ENCODE measurements at places on chromosomes 13 and 19.

DNA sequence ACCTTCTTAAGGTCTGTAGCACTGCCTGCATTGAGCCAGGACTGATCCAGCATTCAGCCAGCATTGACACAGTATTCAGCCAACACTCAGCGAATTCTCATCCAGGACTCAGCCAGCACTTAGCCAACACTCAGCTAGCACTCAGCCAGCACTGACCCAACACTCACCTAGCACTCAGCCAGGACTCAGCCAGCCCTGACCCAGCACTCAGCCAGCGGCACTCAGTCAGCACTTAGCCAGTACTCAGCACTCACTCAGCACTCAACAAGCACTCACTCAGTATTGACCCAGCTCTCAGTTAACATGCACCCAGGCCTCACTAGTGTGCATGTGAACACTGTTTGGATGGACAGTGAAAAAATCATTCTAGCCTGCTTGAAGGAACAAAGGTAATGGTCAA, 55.0 kb downstream of the TSHZ3 start:
- DNase-seq: no peak

GRCh38 chr13:80054806-80055205, 286.1 kb downstream of the SPRY2 start:
- DNase-seq: no peak

GRCh38 chr13:74562381-74562780, 428.2 kb upstream of the KLF12 start:
- no peak for DNase-seq

- DNase-seq: no peak
Observed at GRCh38 chr13:38941353-38941945, 49.2 kb downstream of the STOML3 start.

GRCh38 chr13:32752311-32752710, 166.1 kb downstream of the PDS5B start:
- DNase-seq: no peak

DNA sequence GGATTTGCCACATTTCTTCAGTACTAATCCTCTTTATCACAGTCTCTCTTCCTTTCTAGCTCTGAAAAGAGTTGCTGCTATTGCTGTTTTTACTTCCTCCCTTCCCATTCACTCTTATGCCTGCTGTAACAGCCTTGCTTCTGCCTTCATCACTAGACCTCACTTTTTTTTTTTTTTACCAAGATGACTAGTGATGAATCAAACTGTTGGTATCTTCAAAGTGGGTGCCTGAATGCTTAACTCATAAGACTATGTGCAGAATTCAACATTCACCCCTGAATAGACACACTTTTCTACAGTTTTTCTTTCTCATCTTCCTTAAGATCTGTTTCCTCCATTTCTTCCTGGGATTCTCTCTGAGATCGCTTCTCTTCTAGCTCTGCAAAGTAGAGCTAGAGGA, 217.2 kb upstream of the HTR2A start:
- no peak for DNase-seq

DNA sequence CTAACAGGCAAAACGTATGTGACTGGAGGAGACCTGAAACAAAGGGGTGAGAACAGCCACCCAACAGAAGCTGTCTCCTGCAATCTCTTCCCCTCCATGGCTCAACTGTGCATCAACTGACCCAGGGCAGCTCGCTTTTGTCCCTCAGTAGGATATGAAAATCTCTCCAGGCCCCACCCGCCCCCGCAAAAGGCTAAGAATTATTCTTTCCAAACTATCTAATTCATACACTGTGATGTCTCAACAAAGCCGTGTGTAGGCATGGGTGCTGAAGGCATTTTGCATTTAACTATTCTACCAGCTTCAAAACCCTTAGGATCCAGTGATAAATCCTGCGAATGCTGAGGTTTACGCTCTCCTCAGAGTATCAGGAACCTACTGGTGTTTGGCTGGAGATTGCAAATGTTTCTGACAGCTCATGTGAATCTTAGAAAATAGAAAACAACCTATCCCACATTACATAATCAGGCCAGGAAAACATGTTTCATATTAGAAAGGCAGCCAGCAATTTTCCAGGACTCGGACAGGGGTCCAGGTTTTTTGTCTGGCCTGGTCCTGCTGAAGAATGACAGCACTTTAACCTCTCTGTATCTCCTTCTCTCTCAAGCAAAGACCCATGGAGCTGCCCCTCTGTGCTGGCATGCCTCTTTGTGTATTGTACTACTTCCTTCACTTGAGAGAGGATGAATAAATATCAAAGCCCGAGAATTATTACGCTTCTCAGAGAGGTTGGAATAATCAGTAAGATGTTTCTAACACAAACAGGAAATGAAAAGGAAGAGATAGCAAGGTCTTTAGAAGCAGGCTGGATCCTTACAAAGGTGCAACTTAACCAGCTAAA, 17.3 kb downstream of the DHRS12 start:
- DNase-seq: no peak

DNA sequence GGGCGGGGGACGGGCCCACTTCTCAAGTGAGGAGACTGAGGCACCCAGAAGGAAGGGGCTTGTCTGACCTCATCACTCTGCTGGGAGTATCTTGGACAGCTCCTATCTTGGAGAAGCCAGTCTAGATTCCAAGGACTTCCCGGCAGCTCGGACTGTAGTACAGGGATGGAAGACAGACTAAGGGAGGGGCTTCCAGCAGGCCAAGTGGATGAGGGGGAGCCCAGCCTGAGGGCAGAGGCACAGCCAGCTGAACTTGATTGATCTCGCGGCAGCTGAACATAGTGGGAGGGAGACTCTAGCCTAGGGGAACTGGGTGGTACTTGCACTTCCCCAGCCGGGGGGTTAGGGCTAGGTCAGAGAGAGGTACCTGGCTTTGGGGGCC, 711 bp downstream of the CILP2 start:
- DNase-seq: no peak

- no peak for DNase-seq
Observed at GRCh38 chr13:49636705-49637104, 8.4 kb downstream of the ARL11 start.

DNA sequence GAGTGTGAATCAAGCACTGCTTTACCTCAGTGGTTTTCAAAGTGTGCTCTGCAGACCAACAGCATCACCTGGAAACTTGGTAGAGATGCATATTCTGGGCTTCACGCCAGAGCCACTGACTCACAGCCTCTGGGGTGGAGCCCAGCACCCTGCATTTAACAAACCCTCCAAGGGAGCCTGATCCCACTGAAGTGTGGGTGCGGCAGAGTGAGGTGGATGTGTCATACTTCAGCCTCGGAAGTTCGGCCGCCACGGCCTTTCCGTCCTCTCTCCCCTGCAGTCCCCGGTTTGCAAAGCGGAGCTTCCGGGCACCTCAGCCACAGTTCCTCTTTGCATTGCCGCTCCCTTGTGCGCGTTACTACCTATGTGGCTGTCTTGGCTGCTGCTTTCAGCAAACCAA, 33.3 kb upstream of the MICU2 start:
- DNase-seq: no peak

DNA sequence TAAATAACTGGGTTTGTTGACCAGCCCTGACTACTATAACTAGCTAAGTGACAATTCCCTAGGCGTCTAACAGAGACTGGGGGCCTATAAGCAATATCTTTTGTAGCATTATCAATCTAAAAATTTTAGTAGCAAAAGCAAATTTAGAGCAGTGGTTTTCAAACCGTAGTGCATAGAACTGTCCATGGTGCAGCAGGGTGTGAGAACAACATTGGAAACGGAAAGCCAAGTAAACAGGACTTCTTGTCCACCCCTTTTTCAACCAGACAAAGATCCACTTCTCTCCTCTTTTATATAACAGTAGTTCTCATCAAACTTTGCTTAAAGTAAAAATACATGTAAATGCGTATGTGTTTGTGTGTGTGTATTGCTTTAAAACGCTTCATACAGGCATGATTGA, 1099.1 kb upstream of the ATXN8OS start:
- no peak for DNase-seq

DNA sequence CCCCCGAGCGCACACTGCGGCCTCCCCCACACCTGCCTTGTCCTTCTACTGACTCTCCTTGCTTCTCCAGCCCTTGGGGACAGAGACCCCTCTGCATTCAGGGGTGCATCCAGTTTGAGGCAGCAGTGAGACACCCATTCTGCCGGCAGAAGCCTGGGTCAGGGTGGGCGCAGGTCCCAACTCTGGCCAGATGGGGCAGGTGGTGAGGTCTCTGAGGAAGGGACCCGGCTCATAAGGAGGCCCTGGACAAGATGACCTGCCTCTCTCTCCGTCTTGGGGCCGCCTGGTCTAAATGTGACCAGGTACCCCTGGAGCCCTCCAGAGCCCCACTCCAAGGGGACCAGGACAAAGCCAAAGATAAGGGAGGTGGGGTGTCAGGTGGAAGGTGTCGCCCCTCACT, 6.1 kb downstream of the CHERP start:
- no peak for DNase-seq
